ENCODE measurements at places on chromosomes 2 and 18. TPM values are rescaled to one million over a fixed set of nuclear protein-coding genes. Genes with fewer than 3 reads are reported as not detected.

Gene NCK2
- 73.9 TPM for total RNA-seq

Gene KCNG2
- not detected for total RNA-seq

Gene RBM44
- 1.0 TPM for total RNA-seq

Gene MYOM1
- 2.4 TPM for total RNA-seq

Gene TCF23
- not detected for total RNA-seq

Gene YWHAQ
- total RNA-seq = 339 TPM

Gene PLEKHH2
- 25.1 TPM for total RNA-seq

Gene TRMT61B
- 17.3 TPM for total RNA-seq

Gene SERPINB8
- 19.0 TPM for total RNA-seq

Gene CSRNP3
- total RNA-seq = not detected

Gene LNPK
- total RNA-seq = 51.9 TPM

Gene MOGAT1
- 0.18 TPM for total RNA-seq

Gene SERPINB13
- total RNA-seq = not detected

Gene POTEC
- not detected for total RNA-seq
